ENCODE measurements at places on chromosomes 1 and 21.

DNA sequence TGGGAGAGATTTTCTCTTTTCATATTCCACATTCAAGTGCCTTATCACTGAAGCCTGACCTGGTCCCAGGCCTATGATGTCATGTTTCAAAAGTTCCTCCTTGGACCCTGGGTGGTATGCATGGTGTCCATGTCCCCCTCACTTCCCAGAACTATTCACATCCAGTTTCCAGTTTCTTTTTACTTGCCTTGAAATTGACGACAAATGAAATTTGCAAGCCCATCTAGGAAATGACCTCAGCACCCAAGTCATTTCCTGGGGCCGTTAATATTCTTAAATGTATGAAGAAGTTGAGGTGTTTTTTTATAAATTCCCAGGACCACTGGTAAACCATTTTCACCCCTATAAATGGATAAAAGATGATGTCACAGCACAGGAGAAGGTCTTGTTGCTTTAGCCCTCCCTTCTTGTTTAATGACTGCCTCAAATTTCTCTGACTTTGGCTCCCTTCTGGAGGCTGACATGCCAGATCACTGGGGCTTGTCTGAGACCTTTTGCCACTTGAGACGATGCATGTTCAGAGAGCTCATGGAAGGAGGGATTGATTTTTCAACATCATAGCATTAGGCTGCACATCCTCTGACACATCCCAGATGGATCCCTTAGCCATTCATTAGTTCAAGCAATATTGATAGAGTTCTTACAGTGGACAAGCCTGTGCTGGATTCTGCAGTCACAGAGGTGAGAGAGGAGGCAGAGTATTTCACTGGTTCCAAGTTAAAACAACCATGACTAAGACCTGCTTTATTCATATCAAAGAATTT is 221.3 kb downstream of the PLPP3 start:
- no peak for DNase-seq

DNA sequence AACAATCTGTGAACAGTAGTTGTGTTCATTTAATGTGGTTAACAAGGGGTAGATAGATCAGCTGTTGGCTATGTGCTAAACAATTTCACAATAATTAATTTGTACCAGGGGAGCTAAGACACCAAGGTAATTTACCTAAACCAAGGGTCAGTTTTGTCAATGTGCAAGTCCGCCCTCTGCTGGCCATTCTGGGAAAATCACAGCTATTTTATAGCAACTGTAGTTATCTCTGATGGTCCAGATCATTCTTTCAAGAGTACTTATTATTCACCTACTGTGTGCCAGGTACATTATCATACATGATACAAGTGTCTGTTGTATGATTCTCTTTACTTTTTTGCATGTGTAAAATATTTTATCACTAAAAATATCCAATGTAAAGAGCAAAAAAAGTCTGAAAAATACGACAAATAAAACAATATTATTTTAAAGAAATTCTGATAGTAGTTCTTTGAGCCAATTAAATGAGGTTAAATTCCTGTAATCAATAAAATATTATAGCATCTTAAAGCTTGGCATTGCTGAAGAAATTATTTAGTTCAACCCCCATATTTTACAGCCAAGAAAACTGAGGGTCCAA is 312.3 kb upstream of the FAM78B start:
- no peak for DNase-seq

DNA sequence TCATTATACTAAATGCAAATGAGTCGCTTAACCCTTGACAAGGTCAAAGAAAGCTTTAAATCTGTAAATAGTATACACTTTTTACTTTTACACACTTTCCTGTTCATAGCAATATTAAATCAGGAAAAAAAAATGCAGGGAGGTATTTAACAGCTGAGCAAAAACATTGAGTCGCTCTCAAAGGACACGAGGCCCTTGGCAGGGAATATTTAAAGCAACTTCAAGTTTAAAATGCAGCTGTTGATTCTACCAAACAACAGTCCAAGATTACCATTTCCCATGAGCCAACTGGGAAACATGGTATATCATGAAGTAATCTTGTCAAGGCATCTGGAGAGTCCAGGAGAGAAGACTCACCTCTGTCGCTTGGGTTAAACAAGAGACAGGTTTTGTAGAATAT is 62.7 kb downstream of the CAPN2 start:
- no peak for DNase-seq

GRCh38 chr1:173258479-173259264 is 51.5 kb upstream of the TNFSF4 start:
- no peak for DNase-seq

DNA sequence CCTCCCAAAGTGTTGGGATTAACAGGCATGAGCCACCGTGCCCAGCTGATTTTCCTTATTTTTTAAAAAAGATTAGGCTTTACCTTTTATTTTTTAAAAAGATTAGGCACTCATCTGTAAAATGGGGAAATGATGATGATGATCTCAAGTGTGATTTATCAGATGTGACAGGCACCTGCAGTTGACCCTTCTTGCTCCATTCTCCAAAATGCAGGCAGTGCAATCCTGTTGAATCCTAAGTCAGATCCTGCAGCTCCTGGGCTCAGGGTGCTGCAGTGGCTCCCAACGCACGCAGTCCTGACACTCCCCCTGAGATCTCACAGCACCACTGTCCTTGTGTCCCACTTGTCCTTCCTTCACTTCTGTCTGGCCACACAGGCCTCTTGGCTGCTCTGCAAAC is 257.3 kb upstream of the KAZN start:
- DNase-seq: no peak

Measured in stimulated activated CD8-positive, alpha-beta memory T cell treated with anti-CD3 and anti-CD28 coated beads, Interleukin-12 subunit alpha, Interleukin-12 subunit beta, amount 100 ng/mL, for 4 hours (primary cell).